ENCODE measurements at places on chromosomes 7 and 10. TPM values are rescaled to one million over a fixed set of nuclear protein-coding genes. Genes with fewer than 3 reads are reported as not detected.

AGR2 gene
- not detected for total RNA-seq

FERD3L gene
- total RNA-seq, result not detected

RRP12 gene
- total RNA-seq, result 45.0 TPM

VENTX gene
- not detected for total RNA-seq

NPY gene
- not detected for total RNA-seq

GOT1 gene
- 46.8 TPM for total RNA-seq

C1QL3 gene
- total RNA-seq, result 1.00 TPM

CAMK2B gene
- total RNA-seq, result not detected

NOS3 gene
- total RNA-seq, result 2.0 TPM

YWHAG gene
- total RNA-seq, result 351 TPM

GPER1 gene
- 13.7 TPM for total RNA-seq

AGAP5 gene
- 5.1 TPM for total RNA-seq

MRPS24 gene
- 93.9 TPM for total RNA-seq

ZNF248 gene
- total RNA-seq, result 0.89 TPM

PRPS1L1 gene
- total RNA-seq, result not detected

SRGN gene
- not detected for total RNA-seq

FAM237B gene
- total RNA-seq, result not detected

Measured in astrocyte (in vitro differentiated cells and primary cell).